ENCODE measurements at places on chromosomes 1 and 21.
A peak's percentile ranks its signal among the peaks of the same experiment; 100 is the strongest.

DNA sequence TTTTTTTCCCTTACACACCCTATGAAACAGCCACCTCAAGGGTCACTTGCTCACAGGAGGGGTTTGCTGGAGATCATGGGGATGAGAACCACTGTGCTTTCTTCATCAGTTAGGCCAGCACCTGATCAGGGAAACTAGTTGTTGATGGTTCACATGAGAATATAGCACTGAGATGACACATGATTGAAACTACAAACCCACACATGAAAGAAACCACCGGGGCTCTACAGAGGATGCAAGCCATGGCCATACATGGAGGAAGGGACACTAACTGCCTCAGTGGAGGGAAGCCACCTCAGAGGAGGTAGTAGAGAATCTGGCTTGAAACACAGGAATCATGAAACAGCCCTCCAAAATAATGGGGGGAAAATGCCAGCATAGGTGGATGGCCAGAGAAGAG is 63.2 kb downstream of the PRKAB2 start:
- no peak for DNase-seq

DNA sequence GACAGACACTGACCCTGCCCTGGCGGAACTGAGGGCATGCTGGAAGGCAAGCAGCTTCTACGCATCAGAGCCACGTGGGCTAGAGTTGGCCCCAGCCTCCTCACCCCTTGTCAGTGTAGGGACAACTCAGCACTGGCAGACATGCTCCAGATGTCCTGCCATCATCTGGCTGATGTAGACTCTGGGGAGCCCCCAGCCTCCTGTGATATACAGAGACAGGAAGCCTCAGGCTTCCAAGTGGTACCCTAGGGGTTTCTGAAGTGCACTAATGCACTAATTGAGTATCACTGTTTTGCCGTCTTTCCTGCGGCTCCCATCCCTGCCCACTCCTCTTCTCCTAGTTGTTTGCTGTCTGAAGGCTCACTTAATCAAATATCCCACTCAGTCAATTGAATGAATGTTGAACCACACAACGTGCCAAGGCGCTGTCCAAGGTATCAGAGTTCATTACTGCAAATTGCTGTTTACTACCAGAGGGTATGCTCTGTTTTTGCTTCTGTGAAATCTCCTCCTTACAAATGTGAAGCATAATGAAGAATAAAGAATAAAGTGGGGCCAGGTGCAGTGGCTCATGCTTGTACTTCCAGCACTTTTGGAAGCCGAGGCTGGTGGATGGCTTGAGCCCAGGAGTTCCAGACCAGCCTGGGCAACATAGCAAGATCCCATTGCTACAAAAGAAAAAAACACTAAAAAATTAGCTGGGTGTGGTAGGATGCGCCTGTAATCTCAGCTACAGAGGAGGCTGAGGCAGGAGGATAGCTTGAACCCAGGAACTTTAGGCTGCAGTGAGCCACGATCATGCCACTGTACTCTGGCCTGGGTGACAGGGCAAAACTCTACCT is 76.4 kb upstream of the ZBTB18 start:
- DNase-seq = peak; percentile 10

- DNase-seq = no peak
Observed at GRCh38 chr1:33370301-33370700, 49.4 kb upstream of the A3GALT2 start.

- DNase-seq = no peak
Observed at GRCh38 chr1:58814251-58815068, 30.6 kb upstream of the JUN start.

DNA sequence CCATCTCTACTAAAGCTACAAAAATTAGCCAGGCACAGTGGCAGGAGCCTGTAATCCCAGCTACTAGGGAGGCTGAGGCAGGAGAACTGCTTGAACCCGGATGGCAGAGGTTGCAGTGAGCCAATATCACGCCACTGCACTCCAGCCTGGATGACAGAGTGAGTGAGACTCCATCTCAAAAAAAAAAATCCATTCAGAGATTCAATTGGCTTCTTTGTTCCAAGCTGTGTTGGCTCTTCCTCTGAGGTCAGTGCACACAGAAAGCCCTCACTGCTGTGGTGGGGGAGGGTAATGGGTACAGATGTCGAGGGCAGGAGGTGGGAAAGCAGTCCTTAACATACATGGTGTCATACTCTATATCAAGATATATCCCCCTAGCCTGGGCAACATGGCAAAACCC is 14.7 kb downstream of the TIE1 start:
- no peak for DNase-seq

GRCh38 chr1:156435545-156436140 is 64.9 kb downstream of the MEF2D start:
- peak; percentile 36 for DNase-seq

DNA sequence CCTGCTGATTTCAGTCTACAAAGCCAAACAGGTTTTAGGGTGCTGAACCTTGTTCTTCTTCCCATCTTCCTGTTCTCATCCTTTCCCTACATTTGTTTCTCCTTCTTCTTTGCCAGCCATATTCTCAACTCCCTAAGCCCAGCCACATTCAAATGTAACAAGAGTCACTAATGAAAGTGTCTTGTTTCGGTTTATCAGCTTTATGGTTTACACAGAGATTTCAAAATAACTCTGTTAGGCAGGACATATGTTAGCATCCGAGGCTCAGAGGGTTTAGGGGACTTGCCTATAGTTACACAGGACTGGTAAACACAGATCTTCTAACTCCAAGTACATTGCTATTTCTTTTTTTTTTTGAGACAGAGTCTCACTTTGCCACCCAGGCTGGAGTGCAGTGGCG is 61.3 kb downstream of the NDUFS5 start:
- no peak for DNase-seq

DNA sequence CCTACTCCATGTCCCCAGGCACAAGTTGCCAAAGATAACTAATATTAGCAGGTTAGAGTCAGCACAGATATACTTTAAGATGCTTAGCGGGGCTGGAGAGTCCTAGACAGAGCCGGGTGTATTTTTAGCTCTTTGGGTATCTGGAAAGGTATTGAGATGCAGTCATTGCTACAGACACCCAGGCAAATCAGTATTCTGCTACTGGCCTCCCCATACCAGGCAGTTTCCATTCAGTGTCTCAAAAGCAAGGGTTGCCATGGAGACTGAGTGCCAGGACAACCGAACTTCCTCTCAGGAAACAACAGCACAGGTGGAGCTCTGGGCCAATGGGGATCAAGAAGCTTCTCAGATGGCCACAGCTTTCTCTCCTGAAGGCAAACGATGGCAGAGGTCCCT is 45.3 kb downstream of the KCNC4 start:
- no peak for DNase-seq

GRCh38 chr1:66809736-66810326 is 8.8 kb upstream of the INSL5 start:
- no peak for DNase-seq

DNA sequence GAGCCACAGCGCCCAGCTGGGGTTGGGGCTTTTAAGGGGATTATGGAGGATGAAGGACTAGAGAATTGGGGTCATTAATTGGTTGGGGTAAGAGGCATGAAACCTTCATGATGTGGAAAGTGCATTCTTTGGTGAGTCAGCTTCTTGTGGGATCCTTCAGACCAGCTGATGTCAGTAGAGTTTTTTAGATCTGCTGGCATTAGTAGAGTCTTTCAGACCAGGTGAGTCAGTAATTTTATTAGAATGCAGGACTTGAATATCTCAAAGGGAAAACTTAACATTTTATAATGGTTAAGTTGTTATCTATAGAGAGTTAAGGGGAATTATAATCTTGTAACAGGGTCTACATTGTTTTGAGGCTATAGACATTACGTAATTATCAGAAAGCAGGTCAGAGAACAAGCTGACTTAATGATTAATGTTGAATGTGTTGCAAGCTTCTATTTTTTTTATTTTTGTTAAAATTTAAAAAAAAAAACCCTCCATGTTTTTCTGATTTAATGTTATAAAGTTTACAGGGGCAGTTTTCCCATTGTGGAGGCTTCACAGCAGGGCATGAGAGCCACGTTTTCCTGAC is 160.9 kb upstream of the FMN2 start:
- no peak for DNase-seq

- DNase-seq = no peak
Observed at GRCh38 chr1:227541129-227541528, 22.2 kb upstream of the ZNF678 start.

GRCh38 chr1:221562542-221563475 is 179.1 kb downstream of the DUSP10 start:
- no peak for DNase-seq

DNA sequence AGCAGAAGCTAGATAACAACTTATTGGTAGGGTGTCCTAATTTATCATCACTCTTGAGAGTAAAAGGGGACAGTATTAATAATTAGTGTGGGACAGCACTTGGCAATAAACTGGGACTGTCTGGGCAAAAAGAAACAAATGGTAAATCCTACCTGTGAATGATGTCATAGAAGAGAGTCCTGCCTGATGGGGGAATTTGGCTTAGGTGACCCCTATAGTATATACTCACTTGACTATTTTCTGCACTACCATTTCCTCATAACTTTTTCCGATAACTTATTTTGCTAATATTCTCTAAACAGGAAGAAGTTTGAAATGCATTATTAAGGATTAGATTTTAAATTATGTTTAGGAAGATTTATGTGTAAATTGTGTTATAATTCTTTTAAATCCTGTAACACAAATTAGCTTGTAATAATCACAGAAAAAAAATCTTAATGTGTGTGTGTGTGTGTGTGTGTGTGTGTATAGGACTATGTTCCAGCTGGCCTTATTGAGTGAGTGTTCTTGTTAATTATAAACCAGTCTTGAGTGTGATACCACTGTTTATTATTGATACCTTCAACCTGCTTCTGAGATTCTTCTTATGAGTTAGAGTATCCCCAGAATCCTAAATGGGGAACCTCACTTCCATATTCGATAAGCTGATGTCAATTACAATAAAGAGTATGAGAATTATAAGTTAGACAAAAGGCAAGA is 144.2 kb upstream of the C1orf105 start:
- no peak for DNase-seq

- DNase-seq = no peak
Observed at GRCh38 chr1:221723018-221723847, 18.7 kb downstream of the DUSP10 start.

Data from suppressor macrophage treated with lipopolysaccharide for 1 hour (primary cell).